Chondrocyte (in vitro differentiated cells): ENCODE measurements at places on chromosomes 2 and 18.

GRCh38 chr2:239942871-239943311 is 82.3 kb downstream of the NDUFA10 start:
- peak; percentile 59 for DNase-seq

DNA sequence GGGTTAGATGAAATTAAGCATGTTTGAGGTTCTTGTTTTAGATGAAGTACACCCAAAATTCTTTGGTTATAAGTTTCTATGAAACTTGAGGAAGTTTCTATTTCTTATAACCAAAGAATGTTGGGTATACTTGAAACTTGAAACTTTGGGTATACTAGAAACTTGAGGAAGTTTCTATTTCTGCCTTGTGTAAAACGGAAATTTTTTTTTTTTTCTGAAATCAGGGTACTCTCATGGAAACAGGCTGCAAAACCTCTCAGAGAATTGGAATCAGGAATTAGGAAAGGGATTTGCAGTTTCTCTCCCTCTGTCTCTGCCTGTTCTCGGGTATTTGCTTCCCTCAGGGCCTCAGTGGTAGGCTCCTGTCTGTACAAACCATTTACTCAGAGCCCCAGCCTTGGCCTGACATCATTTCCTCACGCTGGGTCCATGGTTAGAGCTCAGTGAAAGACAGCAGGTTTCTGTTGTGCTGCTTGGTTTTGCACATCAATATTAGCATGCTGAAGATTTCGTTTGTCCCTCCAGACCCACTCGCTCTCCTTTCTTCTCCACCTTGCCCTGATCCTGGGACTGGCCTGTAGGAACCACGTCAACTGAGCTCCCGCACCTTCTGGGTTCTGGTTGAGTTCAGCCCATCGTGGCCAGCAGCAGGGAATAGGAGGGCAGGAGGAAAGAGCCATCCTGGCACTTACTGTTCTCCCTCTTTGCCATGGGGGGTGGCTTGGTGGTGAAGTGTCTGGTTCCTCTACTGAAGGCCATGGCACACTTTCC is 106.4 kb downstream of the POLR1A start:
- peak; percentile 40 for DNase-seq

GRCh38 chr2:120230515-120231471 is 7.6 kb upstream of the TMEM185B start:
- no peak for DNase-seq

GRCh38 chr2:127157651-127158485 is 50.9 kb upstream of the BIN1 start:
- no peak for DNase-seq

DNA sequence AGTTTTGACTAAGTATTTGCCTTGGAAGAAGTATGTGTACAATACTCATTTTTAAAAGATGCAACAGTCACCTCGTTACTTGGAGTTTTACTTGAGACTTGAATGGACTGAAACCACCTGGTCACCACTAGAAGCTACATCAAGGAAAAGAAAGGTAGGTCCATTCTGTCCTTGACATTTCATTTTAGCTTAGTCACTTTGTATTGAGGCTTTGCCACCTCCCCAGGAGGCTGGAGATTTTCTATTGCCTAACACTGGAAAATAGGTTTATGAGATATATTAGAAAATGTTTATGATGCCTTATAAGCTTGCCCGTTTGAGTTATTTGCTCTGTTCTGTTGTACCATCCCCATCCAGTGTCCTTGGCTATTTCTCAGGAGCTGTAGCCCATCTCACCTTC is 107.9 kb upstream of the ETAA1 start:
- no peak for DNase-seq

DNA sequence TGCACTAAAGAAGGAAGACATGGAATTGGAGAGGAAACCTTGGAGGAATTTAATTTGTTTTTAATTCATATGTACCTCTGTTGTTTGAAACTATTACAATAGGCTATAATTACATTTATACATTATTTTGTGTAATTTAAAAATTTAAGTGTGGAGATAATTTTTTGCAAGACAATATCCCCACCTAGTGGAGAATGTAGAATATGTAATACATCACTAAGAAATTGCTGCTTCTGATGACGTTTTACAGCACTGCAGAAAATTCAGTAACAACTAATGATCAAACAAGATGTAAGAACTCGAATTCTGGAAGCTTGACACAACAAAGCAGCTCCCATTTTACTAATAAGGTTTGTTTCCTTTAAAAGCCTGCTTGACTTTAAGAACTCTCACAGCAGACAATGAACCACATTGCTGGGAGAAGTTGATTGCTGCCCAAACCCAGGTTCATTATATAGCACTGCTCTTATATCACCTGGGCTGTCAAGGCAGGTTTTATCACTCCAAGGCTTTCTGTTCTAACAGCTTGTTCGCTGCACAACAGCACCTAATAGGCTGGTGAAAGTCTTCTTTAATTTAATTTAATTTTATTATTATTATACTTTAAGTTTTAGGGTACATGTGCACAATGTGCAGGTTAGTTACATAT is 53.4 kb downstream of the THADA start:
- no peak for DNase-seq
